ENCODE measurements at places on chromosomes 12 and 14.

GRCh38 chr14:105267820-105268548 is 19.7 kb downstream of the BTBD6 start:
- no peak for DNase-seq

GRCh38 chr12:72509891-72510290 is 237.7 kb downstream of the TRHDE start:
- no peak for DNase-seq

GRCh38 chr12:96338852-96339471 is 61.3 kb downstream of the CDK17 start:
- DNase-seq = no peak

GRCh38 chr14:23310546-23310945 is 3.9 kb downstream of the BCL2L2 start:
- no peak for DNase-seq

- DNase-seq = no peak
These were observed 12.6 kb upstream of the RNASE4 start for GRCh38 chr14:20671597-20672283.

- DNase-seq = no peak
These were observed at the start of gene CCDC198 for GRCh38 chr14:57493467-57494181. TSS of gene CCDC198 (minus strand) at chr14:57493857. CDS start at chr14:57493715, 142 bp downstream.

DNA sequence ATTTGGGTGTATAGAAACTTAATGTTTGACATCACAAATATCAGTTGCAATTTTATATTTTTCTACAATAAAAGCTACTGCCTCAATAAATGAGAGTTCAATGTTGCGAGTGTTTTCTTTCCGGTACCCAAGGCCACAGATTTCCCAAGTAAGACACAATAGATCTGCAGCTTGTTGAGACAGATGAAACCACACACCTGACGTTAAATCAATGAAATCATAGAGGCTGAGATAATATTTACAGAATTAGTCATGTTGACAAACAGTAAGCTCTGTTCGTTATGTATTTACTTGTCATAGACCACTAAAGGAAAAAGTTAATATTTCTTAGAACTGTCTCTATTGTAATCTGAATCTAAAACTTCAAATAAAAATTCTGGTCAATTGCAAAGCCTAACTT is 49.2 kb upstream of the PTHLH start:
- no peak for DNase-seq

DNA sequence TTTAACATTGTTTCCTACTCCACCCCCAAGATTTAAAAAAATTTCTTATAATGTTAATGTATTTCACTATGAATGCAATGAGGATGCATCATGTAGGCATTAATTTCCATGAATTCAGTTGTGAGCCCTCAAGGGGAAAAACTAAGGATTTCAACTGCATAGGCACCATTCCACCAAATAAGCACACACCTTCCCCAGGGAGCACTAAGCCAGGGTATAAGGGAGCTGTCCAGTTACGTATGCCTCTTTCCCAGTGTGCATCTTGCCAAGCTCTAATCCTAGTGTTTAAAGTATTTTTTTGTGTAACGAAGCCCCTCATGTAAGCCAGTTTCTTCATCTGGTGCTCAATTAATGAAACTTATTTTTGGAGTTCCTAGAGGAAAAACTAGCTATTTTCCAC is 6.6 kb downstream of the FERMT2 start:
- DNase-seq = no peak

- DNase-seq = no peak
These were observed 51.1 kb downstream of the EMP1 start for GRCh38 chr12:13247596-13247995.

- DNase-seq = no peak
These were observed 64.4 kb upstream of the HSPB8 start for GRCh38 chr12:119114294-119114693.

- no peak for DNase-seq
These were observed 209.3 kb downstream of the TTC8 start for GRCh38 chr14:89033756-89034155.

DNA sequence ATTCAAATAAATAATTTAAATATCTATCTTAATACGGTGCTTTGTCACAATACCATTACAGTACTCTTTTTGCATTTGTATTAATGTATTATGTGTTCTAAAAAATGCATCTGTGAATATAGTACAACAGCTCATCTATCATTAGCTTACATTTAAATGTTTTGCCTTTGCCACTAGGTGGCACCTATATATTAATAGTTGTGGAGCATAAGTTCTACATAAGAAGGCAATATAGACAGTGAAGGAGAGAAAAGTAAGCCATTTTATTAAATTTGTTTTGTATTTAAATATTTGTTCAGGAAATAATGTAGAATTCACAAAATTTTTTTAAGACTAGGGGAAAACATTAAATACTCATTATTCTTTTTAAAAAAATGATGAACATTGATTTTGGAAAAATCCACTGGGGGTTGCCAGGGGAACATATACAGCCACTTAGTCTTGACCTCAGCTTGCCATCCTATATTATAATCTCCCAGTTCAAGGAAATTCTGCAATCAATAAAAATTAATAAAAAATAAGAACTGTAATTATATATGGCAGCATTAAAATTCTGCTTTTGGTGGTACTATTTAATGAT is 9.8 kb downstream of the CCER1 start:
- DNase-seq = peak; percentile 5

- no peak for DNase-seq
These were observed 94.0 kb downstream of the NUAK1 start for GRCh38 chr12:106044773-106045172.

GRCh38 chr14:103121846-103122584 is 1.2 kb upstream of the TNFAIP2 start:
- peak; percentile 96 for DNase-seq

GRCh38 chr12:50927766-50928224 is 24.5 kb upstream of the HIGD1C start:
- DNase-seq = no peak

DNA sequence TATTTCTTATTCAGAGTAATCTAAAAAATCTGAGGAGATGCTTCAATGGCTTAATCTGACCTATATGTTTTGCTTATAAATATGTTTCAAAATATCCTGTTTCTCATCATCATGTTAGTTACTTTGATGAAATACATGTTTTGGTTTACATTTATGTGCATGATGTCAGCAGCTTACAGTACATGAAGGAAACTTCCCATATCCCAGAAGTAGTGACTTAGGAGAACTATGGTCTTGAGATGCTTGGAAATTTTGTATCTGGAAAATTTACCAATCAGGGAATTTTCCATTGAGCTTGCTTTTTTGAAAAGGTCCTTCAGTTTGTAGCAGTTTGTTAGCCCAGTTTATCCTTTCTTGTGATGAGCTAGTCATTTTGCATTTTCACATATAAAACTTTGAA is 73.3 kb downstream of the RASSF8 start:
- DNase-seq = no peak

DNA sequence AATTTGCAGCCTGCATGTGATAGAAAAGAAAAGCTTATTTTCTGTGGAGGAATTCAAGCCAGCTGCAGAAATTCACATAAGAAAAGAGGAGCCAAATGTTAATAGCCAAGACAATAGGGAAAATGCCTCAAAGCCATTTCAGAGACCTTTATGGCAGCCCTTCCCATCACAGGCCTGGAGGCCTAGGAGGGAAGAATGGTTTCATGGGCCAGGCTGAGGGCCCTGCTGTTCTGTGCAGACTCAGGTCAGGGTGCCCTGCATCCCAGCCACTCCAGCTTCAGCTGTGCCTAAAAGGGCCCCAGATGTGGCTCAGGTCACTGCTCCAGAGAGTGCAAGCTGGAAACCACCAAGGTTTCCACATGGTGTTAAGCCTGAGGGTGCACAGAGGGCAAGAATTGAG is 21.2 kb upstream of the CCDC88C start:
- DNase-seq = no peak

GRCh38 chr14:68677476-68677875 is 115.4 kb downstream of the ZFP36L1 start:
- no peak for DNase-seq

DNA sequence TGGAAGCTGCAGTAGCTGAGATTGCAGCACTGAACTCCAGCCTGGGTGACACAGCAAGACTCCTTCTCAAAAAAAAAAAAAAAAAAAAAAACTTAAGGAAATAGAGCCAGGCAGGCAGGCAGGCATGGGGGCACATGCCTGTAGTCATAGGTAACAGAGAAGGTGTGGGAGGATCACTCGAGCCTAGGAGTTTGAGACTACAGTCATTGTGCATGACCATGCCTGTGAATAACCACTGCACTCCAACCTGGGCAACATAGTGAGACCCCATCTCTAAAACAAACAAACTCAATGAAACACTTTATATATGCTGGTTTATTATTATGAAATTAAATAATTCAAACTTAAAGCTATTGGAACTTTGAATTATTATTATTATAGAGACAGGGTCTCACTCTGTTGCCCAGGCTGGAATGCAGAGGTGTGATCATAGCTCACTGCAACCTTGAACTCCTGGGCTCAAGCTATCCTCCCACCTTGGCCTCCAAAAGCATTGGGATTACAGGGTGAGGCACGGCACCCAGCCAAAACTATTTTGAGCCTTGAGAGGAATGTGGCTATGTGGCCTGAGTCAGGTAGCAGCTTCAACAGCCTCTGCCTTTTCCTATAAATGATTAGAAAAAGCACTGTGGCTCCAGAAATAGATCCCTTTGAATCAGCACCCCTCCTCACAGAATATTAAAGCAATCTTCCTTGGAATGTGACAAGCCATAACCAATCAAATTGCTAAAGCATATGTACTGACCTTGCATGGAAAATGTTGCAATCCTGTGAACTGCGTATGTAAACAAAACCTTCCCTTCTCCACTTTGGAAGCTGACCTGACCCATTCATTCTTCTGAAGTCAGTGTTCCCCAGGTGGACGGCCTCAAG is 34.7 kb upstream of the YY1 start:
- peak; percentile 54 for DNase-seq

- DNase-seq = no peak
These were observed 53.6 kb downstream of the FBXW8 start for GRCh38 chr12:116964054-116965050.

- DNase-seq = no peak
These were observed 8.8 kb upstream of the ANKRD33 start for GRCh38 chr12:51879102-51879501.

DNA sequence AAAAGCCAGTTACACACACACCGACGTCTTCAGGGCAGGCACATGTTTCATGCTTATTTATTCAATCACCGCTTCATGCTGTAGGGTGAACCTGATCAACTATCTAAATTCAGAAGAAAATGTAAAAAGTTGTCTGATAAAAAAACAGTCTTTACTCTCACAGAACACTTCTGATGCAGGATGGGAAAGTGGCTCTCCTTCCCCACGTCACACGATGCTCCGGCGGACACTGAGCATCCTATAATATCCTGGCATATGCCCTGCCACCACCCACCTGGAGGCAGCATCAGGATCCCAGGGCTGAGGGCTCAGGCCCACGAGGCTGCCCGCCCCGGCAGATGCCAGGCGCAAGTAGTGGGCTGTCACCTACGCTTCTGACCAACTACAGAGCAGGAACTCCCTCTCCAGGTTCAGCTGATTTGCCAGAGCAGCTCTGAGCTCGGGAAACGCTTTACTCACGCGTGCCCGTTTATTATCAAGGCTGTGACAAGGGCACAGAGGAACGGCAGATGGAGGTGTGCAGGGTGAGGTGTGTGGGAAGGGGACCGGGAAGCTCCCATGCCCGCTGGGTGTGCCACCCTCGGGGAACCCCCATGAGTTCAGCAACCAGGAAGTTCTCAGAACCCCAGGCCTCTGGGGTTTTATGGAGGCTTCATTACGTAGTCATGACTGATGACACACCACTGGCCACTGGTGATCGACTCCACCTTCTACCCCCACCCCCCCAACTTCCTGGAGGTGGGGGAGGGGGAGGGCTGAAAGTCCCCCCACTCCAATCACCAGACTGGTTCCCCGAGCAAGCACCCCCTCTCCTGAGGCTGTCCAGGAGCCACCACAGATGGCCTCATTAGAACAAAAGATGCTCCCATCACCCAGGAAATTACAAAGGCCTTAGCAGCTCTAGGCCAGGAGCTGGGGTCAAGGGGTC is 32.1 kb downstream of the SLC15A4 start:
- no peak for DNase-seq

DNA sequence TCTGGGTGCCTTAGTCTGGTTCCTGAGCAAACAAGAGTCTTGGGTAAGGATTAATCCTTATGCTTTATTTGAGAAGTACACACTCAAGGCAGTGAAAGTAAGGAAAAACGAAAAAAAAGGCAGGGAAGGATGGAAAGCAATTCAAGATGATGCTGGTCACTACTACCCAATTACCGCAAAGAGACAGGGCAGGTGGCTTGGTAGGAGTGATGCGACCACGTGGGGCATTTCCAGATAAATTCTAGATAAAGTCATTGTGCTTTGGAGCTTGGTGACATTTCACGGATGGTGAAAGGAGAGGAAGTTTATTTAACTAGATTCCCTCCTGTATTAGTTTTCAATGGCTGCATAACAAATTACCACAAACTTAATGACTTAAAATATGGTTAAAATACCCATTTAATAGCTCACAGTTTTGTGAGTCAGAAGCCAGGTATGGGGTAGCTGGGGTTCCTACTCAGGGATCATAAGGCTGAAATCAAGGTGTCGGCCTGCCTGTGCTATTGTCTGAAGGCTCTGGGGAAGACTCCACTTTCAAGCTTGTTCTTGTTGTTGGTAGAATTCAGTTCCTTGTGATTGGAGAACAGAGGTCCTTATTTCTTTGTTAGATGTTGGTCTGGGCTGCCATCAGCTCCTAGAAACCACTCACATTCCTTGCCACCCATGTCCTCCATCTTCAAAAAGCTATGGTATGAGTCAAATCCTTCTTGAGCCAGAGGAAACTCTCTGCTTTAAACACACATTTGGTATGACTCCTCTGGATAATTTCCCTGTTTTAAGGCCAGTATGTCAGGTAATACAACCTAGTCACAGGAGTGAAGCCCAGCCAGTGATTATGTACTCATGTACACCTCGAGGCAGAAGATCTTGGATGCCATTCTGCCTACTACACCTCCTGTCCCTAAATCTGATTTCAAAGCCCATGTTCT is 5.6 kb upstream of the HMGA2 start:
- peak; percentile 47 for DNase-seq

DNA sequence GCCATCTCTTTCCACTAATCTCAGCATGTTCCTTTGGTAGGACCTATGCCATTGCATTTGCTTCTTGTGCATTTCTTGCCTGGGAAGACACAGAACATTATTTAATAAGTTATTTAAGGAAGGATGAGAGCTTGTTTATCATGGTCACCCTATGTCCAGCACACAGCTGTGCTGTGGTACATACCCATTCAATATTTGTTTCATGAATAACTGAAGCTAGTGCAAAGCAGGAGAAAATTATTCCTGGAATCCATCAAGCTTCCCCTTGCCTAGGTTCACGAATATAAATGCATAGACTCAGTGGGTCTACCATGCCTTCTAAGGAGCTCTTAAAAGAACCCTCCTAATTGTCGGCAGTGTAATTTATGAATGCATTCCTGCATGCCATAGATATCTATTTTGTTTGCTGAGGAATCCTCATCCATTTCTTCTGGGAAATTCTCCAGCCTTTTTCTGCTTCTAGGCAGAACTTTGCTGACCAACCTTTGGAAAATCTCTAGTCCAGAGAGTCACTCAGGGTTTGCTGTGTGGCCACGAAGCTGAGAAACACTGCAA is 599.8 kb upstream of the TMEM132C start:
- DNase-seq = no peak

- DNase-seq = no peak
These were observed 5.6 kb downstream of the CLEC14A start for GRCh38 chr14:38250331-38250730.

GRCh38 chr14:50607761-50608160 is 47.8 kb downstream of the ATL1 start:
- DNase-seq = no peak

All from NCI-H226 (cell line).